ENCODE measurements at places on chromosomes 12 and 14. TPM values are rescaled to one million over a fixed set of nuclear protein-coding genes. Genes with fewer than 3 reads are reported as not detected.
A peak's percentile ranks its signal among the peaks of the same experiment; 100 is the strongest.

GRCh38 chr12:45049912-45050750, 768 bp downstream of the DBX2 start:
- DNase-seq: no peak

- DNase-seq: no peak
These were observed 71.9 kb upstream of the HOXC13 start for GRCh38 chr12:53866727-53867126.

GRCh38 chr12:71415336-71416231, 24.0 kb upstream of the LGR5 start:
- no peak for DNase-seq

The PLEK2 gene
- total RNA-seq: 0.97 TPM

GRCh38 chr14:51894250-51894649, 33.8 kb downstream of the GNG2 start:
- no peak for DNase-seq

The PHETA1 gene
- 3.8 TPM for total RNA-seq

The C12orf60 gene
- total RNA-seq: 1.6 TPM

The GUCY2C gene
- total RNA-seq: not detected

The CCDC63 gene
- total RNA-seq: not detected

DNA sequence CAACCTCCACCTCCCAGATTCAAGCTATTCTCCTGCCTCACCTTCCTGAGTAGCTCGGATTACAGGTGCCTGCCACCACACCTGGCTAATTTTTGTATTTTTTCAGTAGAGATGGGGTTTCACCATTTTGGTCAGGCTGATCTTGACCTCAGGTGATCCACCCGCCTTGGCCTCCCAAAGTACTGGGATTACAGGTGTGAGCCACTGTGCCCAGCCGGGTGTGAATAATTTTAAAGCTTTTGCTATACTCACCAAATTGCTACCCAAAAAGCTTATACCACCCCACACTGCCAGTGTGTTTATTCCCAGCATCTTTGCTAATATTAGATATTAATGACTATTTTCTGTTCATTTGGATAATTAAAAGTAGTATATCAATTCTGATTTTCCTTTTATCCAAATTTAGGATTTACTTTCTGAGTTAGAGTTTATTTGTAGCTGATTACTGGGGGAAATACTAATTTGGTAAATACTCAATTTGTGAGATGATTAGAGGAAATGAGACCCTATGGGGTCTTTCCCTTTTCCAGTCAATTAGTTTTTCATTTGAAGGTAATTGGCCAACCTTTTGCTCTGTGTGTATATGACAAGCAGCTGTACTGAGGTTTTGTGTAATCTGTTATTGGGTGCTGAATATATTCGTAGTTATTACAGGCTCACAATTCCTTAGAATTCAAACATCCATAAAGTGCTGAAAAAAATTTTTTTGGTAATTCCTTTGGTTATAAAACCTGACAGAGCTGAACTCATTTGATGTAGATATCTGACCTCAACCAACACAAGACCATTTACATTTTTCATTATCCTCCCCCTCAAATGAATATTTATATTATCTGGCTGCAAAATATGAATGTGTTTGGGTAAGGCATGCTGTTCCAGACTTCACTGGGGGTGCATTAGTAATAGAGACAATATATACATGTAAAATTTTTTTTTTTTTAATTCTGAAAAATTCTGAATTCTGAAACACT, 73.6 kb downstream of the ANO6 start:
- no peak for DNase-seq

DNA sequence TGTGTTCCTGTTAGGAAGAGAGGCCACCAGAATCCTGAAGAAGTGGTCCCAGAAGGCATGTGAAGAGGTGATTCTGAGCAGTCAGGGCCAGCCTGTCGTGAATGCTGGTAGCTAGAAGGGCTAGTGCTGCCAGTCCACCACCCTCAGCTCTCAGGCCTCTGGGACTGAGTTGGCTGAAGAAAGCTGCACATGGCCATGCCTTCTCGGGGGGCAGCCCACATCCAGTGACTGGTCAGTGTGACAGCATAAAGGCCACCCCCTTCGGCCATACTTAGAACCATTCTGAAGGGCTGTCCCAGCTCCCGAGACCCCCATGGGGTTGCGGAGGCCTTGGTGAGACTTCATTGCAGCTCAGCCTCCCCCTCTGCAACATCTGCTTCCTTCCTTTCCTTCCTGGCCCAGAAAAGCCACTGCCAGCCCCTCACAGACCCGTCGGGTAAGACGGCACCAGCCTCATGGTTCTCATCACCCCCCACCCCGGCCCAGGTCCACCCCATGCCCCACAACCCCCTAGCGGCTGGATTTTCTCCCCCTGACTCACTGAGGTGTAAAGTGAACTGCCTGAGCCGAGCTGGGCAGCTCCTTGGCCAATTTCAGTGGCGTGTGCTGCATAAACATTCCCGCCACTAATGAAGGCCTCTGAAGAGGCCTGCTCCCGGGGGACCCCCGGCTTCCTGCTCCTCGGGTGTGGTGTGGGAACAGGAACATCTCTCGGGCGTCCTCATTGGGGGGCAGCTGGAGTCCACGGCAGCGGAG, 49.5 kb upstream of the DIO3 start:
- no peak for DNase-seq

DNA sequence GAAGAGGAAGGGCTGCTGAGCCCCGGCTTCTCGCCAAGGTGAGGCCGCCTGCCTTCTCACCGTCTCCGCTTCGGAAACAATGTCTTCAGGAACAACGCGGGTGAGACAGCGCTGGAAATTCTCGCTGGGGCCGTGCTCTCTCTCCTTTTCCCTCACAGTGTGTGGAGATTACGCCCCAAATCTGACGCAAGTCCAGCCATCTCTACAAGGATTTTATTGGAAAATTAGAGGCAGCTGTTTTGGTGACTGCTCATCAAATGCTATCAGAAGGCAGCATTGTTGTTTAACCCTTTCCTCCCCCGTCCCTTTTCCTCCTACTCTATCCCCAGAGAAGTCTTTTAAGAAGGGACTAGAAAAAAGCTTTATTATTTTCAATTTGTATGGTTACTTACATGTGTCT, 53.5 kb downstream of the PIWIL1 start:
- DNase-seq: no peak

The RBP5 gene
- total RNA-seq: 0.58 TPM

DNA sequence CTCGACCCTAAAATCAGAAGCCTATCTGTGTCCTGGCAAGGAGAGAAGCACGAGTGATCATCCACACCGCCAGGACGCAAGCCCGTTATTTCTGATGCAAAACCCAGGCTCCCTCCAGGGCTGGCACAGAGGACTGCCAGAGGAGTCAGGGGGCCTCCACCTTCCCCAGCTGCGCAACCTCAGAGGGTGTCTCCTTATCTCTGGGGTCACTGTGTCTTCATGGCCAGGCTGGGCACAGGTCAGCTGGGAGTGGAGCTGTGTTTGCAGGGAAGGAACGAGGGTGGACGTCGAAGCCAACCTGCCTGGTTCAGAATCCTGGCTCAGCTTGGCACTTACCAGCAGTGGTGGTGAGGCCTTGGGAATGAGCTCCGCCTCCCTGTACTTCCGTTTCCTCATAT, 12.0 kb upstream of the SERPINA3 start:
- no peak for DNase-seq

DNA sequence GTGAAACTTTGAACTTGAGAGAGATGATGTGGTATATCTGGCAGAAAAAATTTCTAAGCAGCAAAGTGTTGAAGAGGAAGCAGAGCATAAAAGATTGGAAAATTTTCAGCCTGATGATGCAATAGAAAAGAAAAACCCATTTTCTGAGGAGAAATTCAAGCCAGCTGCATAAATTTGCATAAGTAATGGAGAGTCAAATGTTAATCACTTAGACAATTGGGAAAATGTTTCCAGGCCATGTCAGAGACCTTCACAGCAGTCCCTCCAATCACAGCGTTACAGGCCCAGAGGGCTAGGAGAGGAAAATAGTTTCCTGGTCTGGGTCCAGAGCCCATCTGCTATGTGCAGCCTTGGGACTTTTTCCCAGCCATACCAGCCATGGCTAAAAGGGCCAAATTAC, 469.0 kb upstream of the FOXG1 start:
- DNase-seq: no peak

GRCh38 chr14:101506926-101507835, 54.1 kb upstream of the DIO3 start:
- peak; percentile 6 for DNase-seq

- no peak for DNase-seq
These were observed 3.1 kb downstream of the CBLN3 start for GRCh38 chr14:24426150-24426911.

DNA sequence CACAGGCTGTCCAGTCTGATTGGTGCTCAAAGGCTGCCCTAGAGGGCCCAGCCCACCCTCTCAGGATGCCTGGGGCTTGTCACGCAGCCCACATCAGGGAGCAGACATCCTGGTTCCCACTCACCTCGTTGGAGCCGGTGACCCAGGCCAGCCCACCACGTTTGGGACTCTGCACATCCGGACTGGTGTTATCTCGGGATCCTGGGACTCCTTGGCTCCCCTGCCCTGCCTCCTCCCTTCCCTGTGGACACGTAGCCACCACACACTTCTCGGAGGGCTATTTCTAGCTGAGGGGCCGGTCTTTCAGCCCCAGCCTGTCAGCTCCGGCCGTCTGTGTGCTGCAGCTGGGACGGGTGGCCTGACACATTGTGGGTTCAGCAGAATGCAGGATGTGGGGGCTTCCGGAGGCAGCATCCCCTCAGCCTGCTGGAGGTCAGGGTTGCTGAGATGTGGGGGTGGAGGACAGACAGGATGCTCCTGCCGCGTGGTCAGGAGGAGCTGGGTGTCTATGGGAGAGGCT, 12.8 kb upstream of the FGF23 start:
- peak; percentile 61 for DNase-seq

DNA sequence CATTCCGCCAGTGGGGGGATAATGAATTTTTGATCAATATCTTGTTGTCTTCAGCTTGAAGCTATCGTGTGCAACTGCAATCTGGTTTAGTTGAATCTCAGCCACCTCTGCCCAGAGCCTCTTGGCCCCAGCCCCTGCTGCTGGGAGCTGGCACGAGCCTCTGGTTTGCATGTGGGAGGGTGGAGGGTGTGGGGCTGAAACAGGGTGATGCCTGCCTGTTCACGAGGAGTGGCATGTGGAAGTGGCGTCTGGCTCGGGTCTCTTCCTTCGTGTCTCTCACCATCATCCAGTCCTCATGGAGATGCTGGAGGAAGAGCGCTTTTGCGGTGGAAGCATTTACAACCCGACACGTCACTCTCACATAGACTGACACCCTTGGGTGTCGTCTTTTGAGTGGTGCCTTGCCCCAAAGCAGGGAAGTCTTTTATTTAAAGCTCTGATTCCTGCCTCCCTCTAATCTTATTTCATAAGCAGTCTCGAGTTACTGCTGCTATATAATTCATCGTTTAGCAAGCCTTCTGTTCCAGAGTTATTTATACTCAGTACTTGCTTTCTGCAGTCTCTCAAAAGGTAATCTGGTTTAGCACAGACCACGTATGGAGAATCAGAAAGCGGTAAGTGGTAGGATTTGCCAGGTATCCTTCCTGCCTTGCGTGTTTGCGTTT, 64.5 kb downstream of the AACS start:
- DNase-seq: no peak

The DENR gene
- total RNA-seq: 51.7 TPM

GRCh38 chr12:15679151-15679550, 110.0 kb downstream of the EPS8 start:
- no peak for DNase-seq

DNA sequence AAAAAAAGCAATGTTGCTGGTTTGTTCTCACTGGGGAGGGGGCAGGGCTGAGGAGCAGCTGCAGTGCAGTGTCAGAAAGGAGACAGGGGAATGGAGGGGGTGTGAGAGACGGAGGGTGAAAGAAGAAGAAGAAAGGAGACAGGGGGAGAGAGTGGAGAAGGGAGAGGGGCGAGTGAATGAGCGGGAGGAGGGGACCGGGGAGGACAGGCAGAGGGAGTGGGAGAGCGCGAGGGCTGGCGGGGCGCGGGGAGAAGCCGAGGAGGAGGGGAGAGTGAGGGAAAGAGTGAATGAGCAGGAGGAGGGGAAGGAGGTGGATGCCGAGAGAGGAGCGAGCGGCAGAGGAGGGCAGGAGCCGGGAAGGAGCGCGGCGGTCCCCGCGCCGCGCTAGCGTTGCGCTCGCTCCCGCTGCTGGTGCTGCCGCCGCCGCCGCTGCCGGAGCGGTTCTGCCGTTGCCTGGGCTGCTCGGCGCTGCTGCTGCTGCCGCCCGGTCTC, at the start of gene NOVA1:
Gene NOVA1 (minus strand): TSS at position 445 of the 492 bp plus-strand sequence. CDS start 597 bp downstream, outside the sequence.
- peak; percentile 31 for DNase-seq

- DNase-seq: no peak
These were observed 1.6 kb downstream of the ARHGEF25 start for GRCh38 chr12:57612711-57613426.

The NGB gene
- total RNA-seq: not detected

DNA sequence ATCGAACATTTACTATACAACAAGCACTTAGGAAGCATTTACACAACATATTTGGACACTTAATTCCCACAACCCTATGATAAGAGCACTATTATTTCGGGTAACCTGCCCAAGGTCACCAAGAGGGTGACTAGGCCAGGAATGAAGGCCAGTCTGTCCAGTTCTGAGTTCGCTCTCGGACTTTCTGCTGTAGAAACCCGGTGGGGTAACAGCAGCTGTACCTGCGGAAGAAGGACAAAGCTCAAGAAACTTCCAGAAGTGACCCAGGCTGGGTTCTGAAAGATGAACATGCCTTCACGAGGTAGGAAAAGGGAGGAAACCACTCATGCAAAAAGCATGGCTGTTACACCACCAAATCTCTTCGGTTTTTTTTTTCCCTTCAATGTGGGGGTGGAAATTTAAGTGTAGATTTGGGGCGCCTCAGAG, 10.8 kb downstream of the PLA2G1B start:
- no peak for DNase-seq

DNA sequence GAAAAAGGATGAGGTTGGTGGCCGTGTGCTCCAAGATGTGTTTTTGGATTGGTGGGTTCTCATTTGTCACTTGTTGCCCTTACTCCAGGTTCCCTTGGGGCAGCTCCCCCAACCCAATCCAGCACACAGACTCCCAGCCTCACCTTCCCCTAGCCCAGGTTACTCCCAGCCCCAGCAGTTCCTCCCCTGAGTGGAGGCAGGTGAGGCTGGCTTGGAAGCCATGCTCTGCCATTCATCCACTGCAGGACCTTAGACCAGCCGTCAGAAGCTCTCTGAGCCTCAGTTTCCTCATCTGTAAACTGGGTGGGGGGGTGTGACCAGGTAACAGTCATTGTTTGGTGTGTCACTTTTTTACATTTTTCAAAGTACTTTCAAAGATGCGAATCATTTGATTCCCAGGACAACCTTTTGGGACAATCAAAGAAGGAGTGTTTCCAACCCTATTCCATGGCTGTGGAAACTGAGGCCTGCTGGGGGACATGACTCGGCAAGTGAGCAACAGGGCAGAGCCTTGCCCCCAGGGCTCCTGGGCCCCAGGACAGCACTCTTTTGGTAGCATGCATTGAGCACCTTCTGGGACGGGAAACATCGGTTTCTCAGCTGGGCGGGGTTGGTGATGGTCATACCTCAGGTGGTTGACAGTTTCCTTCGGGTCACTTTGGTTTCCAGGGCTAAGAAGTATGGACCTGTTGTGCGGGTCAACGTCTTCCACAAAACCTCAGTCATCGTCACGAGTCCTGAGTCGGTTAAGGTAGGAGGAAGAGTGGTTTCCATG, 7.2 kb downstream of the CYP46A1 start:
- no peak for DNase-seq

DNA sequence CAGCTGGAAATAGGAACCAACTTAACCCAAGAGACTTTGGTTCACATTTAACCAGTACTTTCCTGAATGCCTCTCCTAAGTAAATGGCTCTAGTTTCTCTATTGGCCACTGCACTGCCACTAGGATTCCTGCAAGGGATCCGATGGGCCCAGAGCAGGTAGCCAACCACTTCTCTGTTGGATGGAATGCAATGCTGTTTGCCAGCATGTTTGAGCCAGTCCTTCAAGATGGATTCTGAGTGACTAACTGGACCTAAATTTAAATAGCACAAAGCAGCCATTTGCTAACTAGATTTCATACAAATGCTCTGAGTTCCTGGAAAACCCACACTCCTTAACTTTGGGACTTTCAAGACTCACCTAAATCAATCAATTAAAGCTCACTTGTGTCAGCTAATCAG, 9.5 kb upstream of the CLEC2D start:
- no peak for DNase-seq

All from activated naive CD8-positive, alpha-beta T cell treated with anti-CD3 and anti-CD28 coated beads, Interleukin-2, amount 10 ng/mL, durations not matched to agents 7 days and 5 days (primary cell).